ENCODE measurements at places on chromosomes 16 and 17.

DNA sequence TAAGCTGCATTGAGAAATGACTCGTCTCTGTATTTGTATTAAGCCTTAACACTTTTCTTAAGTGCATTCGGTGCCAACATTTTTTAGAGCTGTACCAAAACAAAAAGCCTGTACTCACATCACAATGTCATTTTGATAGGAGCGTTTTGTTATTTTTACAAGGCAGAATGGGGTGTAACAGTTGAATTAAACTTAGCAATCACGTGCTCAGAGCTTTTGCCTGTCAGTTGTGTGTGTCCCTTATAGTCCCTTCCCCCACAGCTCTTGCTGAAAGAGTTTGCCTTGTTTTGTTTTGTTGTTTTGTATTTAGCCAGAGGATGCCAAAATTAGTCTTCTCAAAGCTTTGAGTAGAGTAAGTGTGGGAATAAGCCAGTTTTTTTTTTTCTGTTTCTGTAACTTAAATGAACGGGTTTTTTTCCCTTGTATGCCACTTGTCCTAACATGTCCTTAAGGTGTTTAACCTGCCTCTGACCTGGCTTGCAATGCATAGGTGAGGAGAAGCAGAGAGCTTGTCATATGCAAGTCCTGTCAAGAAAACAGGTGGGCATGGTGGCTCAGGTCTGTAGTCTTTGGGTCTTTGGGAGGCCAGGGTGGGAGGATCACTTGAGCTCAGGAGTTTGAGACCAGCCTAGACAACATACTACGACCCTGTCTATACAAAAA is 4.6 kb upstream of the MAPK8IP3 start:
- no peak for DNase-seq

- no peak for DNase-seq
Observed at GRCh38 chr17:51144266-51145022, 8.9 kb upstream of the NME1 start.

DNA sequence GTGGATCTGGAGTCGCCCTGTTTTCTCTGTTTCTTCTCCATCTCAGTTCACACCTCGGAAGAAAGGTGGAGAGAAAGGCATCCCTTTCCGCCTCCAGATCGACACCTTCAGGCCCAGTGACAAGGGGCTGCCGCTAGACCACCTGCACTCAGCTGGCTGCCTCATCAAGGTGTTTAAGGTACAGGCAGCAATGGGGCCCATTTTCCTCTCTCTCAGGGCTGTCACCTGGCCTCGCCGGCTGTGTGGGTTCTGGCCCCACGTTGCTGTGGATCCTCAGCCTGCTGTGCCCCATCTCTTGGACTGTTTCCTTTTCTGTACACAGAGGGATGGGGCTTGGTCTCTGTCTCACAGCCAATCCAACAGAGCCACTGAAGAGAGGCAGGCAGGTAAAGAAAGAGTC is 17.4 kb upstream of the STAC2 start:
- DNase-seq: no peak

DNA sequence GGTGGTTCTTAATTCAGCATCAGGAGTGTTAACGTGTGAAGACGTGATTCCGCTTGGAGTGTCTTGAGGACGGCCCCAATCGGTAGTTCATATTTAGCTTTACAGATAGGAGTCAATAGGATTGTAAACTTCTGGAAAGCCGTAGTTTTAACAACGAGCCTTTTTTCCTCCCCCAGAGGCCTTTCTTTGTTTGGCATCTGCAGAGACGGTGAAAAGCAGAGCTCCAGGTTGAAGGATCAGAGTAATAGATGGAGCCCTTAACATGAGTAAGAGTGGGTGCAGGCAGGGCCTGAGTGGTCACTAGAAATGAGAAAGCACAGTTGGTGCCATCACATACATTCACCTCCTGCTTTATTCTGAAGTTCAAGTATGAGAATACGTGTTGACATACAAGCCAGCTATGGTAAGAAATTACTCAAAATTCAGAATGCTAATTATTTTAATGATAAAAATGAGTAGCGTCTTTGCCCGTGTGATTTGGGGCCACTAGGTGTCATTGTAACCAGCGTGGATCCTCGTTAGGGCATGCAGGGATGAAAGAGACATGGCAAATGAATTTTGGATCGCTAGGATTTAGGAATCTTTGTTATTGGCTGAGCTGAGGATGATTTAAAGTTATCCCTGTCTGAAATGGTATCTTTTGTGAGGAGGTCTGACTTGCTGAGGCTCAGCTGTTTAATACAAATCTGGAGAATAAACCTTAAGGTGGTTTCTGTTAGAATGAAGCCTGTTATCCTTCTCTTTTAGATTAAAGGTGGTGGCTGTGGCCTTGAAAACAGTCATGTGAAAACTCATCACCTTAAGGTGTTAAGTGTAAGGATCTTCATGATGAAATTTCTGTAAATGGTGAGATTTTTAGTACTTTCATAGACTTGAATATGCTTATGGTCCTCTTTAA is 18.6 kb downstream of the PRCD start:
- no peak for DNase-seq

DNA sequence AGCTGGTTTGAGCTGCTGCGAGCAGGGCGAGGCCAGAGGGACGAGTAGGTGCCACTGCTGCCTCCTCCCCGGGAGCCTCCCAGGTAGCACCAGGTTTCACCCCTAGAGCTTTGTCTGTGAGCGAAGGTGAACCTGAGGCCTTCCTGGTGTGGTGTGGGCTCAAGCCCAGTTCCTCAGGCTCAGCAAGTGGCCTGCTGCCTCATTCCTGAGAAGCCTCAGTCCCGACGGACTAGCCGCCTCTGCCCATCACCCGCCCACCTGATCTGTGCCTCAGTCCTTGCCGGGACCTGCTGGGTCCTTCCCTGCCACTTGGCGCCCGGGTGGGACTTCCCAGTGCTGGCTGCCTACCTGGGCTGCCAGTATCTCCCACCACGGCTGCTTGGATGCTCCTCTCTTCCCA is 1.7 kb downstream of the NLRC3 start:
- DNase-seq: no peak

DNA sequence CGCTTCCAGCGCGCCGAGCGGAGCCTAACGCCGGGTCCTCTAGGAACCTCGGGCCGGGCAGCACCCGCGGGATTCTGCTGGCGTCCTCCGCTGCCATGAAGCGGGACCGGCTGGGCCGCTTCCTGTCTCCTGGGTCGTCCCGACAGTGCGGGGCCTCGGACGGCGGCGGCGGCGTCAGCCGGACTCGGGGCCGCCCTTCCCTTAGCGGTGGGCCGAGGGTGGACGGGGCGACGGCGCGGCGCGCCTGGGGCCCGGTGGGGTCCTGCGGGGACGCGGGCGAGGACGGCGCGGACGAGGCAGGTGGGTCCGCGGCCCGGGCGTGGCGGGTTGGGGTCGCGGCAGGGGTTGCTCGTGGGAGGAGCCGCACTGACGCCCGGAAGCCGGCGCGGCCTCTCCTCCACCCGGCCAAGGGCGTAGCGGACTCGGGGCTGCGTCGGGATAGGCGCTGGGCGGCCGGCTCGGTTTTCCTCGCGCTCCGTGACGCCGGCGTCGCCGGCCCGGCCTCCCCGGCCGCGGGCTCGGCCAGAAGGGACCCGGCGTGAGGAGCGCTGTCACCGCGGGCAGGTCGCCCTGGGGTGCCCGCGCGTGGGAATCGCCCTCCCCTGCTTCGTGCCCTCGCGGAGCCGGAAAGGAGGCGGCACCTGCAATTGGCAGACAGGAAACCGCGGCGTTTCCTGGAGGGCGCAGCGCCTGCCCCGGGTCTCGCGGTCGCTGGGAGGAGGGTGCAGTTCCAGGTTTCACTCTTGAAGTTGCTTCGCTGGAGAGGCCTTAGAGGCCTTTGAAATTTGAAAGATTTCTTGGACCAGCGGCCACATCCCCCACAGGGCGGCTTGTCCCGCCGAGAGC is 432 bp downstream of the ZNF276 start:
- no peak for DNase-seq

DNA sequence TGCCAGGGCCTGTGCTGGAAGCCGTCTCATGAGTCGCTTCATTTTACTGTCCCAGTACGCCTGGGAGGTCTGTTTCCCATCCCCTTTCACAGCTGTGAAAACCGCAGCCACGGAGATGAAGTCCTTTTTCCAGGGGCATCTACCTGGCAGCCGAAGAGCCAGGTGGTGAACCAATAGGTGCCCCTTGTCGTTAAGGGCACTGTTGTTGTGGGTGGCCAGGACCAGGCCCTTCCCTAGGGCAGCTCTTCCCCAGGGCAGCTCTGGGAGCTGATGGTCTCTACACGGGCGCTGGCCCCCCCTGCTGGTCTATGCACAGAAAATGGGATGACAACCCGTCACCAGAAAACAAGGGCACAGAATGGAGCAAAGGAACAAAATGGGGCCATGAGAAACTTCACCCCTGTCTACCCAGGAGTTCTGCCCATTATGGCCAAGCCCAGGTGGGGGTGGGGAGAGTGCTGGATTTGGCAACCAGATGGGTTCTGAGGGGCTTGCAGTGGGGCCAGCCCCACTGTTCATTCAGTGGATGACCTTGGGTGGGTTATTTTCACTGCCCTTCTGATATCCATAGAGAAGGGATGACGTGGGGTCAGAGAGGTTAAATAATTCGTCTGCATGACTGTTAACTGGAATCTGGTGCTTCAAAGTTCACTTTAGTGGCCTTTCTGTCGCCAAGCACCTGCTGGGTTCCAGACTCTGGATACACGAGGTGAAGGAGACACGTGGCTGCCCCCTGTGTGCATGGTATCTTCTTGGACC is 11.5 kb downstream of the RMI2 start:
- no peak for DNase-seq

GRCh38 chr17:64212122-64212521 is 50.9 kb downstream of the TEX2 start:
- no peak for DNase-seq

GRCh38 chr16:56886296-56886695 is 21.3 kb downstream of the SLC12A3 start:
- DNase-seq: no peak

DNA sequence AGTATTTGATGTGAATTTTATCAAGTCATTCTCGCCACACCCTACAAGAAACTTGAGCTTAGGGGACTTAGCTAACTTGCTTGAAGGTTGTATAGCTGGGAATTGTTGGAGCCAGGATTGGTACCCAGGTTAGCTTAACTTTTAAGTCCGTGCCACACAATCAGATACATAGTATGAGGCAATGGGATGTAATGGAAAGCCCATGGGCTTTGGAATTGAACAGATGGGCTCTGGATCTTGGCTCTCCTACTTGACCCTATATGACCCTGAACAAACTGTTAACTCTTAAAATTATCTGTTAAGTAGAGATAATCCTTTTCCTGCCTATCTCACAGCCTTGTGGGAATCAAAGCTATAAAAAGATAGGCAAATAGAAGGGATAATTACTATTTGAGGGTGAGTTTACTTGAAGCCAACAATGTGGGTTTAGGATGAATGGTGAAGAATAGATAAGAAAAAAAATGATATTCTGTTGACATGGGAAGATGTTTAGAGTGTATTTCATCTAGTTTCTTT is 51.9 kb upstream of the CACNG3 start:
- no peak for DNase-seq

DNA sequence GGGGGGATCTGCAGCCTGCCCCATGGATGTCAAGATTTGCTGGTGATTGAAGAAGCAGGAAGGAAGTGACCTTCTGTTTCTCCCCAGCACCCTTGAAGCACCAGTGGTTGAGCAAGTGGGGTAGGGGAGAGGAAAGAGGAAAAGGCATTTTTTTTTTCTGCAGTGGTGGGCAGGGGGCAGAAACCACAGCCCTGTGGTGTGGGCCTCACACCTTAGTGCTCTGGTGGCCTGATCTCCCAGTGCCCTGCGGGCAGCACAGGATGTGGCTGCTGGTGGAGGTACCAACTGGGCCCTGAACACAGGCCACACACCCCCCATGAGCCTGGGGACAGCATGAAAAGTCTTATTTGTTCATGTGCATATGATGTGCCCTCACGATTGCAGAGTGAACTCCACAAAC is 7.1 kb downstream of the ITGAD start:
- no peak for DNase-seq

DNA sequence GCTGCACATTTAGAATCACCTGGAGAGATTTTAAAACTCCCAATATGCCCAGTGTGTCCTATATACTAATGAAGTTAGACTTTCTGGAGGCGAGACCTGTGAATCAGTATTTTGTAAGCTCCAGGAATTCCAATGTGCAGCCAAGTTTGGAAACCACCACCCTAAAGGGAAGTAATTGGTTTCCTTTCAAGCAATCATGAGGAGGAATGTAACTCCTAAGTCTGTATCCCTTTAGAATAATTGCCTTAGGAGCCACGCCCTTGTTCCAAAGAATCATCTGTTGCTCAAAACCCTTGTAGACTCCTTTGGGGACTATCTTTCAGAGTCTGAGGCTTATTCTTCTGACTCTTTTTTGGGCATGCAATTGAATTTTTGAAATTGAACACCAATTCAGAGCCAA is 84.4 kb downstream of the DNAH9 start:
- DNase-seq: no peak

- no peak for DNase-seq
Observed at GRCh38 chr16:28181515-28181914, 30.2 kb downstream of the XPO6 start.

DNA sequence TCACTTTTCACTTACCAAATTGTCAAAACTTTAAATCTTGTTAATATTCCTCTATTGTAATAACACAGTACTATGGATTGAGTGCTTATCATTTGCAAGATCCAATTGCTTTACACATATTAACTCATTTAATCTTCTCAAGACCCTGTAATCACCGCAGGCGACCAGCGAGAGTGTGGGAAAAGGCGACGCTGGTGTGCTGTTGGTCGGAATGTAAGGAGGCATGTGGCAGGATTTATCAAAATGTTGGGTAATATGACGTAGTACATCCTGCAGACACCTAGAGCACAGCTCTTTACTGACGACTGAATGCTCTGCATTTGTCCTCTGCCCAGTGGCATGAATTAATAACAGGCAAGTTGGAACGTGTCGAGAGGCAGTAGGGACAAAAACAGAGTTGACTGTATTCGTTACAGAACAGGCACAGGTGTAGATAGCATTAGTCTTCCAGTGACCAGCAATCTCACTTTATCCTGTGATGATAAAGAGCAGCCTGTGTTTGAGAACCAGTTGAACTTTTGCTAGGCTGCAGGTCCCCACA is 80.3 kb downstream of the TNRC6C start:
- no peak for DNase-seq

DNA sequence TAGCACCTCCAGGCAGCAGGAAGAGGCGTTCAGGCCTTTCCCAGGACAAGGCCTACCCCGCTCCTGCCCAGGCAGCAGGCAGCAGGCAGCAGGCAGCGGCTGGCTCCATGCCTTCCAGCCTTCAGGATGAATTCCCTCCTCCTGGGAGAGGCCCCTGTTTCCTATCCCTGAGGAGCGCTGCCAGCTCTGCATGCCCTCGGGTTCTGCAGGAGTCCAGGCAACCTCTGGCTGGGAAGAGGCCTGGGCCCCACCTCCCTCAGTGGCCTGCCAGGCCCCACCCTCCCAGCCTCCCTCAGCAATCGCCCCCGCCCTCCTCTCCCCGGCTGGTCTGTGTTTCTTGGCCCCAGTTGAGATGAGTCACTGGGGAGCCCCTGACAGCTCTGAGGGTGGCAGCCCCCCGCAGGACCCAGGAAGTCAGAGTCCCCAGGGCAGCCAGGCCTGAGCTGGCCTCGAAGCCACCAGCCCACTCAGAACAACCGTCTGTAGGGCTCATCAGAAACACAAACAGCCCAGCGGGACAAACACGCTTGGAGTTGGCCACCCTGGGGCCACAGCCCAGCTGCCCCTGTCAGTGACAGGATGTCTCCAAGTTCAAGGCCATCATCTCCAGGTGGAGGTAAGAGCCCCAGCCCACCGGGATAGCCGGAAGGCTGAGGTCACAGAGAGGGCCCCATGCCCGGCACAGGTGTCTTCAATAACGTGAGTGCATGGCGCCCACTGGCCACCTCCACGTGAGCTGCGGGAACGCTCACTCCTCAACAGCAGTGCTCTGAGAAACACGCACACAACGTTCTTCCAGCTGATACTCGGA is 39.5 kb upstream of the CIBAR2 start:
- no peak for DNase-seq

GRCh38 chr16:46884513-46885293 is 541 bp downstream of the GPT2 start:
- DNase-seq: no peak
